ENCODE measurements at places on chromosomes 1 and 21.

GRCh38 chr1:30372792-30373433 lies 350.5 kb downstream of the MATN1 start:
- no peak for DNase-seq

DNA sequence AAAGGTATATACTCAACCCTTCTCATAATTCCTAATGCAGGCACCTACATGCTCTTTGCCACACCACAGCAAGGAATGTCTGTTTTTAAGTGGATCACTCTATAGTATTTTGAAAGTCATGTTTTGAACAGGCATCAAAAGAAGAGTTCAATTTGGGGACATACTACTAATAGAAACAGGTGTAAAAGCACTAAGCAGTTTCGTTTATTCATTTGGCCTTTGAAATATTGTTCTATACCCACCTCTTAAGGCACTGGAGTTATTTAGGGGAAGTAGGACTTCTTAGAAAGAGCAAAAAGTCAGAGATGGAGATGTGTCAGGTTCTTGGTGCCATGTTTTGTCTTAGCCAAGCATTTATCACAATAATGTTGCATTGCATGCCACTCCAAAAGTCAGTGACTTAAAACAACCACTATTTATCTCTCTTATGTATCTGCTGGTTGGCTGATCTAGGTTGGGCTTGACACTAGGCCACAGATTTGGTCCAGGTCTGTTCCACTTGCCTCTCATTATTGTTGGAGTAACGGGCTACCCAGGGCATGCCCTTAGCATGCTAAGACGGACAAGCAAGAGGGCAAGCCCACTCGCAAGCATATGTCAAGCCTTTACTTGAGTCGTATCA lies 107.5 kb downstream of the RGL1 start:
- no peak for DNase-seq

- DNase-seq, result no peak
These were observed 187.4 kb upstream of the ATP1B1 start for GRCh38 chr1:168918860-168919741.

GRCh38 chr1:89310505-89310904 lies 37.8 kb upstream of the GBP5 start:
- DNase-seq, result no peak

DNA sequence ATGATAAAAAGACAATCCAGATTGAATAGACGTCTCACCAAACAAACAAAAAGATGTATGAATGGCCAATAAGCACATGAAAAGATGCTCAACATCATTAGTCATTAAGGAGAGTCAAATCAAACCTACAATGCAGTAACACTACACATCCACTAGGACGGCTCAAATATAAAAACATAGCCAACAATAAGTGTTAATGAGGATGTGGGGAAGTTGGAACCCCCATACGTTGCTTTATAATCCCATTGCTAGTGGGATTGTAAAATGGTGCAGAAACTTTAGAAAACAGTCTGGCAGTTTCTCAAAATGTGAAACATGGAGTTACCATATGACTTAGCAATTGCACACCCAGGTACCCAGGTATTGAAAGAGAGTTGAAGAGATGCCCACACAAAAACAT lies 14.7 kb upstream of the IL24 start:
- DNase-seq, result no peak

DNA sequence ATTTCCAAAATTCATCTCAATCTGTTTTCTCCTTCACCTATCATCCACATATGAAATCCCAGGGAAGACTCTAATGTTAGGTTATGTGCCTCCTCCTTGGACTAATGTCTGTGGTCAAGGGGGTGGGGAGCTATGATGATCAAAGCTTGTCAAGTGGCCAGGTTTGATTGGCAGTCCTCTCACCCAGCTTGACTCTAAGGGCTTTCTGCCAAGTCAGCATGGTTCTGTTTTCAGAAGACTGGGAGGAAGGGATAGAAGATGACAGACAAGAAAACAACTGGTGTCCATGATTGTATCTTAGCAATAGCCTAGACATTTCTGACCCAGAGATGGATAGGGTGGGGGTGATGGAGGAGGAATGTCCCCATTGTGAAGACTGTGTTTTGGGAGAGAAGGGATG lies 9.1 kb upstream of the THEM5 start:
- DNase-seq, result no peak

DNA sequence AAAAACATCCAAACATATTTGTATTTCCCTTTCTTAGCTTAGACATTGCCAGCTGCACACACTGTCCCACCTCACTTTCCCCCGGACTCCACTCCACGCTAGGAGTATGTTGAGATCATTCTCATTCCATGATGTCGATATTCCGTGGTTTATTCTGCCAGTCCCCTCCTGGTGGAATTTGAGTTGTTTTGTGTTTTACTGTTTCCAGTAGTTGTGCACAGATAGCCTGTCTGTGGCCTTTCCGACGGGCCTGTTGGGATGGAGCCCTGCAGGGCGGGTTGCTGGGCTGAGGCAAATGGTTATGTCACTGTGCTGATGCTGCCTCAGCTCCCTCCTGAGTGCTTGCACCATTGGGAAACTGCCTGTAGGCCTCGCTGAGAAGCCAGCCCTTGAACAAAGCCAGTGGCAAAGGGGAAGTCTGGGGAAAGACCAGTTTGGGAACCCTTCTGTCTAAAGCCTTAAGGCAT lies 12.8 kb downstream of the TRAPPC10 start:
- no peak for DNase-seq

- DNase-seq, result no peak
These were observed 106.2 kb upstream of the DPT start for GRCh38 chr1:168835176-168835575.

DNA sequence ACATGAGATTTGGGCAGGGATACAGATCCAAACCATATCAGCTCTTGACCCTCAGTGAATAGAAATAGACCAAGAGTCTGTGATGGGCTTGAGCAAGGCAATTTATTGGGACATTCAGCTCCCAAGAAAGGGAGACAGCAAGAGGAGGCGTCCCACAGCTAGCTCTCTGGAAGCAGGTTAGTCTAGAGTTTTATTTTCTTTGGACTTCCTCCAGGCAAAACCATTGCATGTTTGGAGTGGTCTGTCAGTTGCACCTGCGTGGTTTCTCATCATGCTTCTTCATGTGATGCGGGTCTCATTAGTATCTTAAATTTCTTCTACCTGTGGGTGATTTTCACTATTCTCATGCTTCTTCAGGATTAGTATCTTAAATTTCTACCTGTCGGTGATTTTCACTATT lies 1530.6 kb downstream of the PLA2G4A start:
- DNase-seq, result no peak

DNA sequence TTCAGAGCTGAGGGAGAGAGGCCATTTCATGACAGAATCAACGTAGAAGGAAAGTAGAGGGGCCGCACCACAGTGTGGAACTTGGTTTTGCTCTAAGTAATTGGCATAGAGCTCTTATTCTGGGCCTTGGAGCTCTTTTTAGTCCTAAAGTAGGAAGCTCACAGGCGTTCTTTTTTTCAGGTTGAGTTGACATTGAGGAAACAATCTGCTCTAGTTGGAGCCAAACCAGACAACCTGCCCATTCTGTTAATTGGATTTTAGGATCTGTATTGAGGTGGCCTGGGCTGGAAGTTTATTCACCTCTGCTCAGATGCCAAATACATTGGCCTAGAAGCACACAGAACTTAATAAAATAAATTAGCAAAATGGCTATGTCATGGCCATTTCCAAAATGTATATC lies 1093.9 kb downstream of the ADGRL2 start:
- no peak for DNase-seq

DNA sequence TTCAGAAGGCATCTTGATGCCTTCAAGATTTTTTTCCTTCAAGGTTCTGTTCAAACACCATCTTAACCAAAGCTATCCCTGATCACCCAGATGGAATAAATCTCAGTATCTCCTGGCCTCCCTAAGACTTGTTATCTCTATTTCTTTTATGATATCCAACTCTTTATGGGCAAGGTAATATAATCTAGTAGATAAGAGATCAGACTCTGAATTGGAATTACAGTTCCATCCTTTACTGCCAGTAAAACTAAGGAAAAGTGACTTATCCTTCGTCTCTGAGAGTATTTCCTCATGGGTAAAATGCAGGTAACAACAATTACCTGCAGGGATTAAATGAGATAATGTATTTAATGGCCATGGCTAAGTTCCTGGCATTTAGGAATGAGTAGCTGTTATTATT lies 445.0 kb upstream of the DAB1 start:
- no peak for DNase-seq

GRCh38 chr21:32496568-32496967 lies 84.1 kb downstream of the EVA1C start:
- DNase-seq, result no peak

- no peak for DNase-seq
These were observed 172.8 kb downstream of the PTGER3 start for GRCh38 chr1:70874818-70875217.

GRCh38 chr1:114219172-114219868 lies 65.7 kb upstream of the SYT6 start:
- DNase-seq, result no peak

DNA sequence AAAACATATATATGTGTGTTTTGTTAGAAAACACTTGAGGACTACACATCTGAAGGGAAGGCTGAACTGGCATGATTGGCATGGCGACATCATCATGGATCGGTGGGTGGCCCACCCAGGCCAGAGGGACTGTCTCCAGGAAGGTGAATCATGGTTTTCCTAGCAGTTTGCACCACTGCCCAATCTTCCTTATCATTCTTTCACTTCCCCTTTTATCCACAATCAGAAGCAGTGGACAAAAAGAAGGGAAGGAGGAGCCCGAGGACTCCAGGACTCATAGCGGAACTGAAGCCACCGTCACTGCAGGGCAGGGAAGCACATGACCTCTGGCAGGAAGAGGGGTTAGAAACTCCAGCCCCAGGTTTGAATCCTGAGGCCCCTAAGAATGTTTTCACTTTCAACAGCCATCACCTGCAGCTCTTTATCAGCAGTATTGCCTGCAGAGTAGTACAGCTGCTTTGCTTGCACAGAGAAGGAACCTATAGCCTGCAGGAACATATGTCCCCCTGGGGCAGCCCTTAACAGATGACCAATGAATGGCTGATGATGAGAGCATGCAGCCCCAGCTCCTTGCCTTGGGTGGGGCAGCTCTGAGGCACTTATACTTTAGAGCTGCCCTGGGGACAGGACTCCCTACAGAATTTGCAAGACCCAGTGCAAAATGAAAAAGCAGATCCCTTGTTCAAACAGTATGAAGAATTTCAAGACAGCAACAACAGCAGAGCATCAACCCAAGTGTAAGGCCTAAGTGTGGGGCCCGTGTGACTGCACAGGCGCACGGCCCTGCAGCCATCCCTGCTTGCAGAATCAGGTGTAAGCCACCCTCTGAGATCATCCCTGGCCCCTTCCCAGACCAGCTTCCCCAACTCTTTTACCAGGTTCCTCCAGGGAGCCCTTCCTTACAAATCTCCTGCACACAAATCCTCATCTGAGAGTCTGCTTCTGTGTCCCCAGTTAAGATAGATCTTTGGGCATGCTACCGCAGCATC lies 241.8 kb upstream of the IRF2BP2 start:
- no peak for DNase-seq

DNA sequence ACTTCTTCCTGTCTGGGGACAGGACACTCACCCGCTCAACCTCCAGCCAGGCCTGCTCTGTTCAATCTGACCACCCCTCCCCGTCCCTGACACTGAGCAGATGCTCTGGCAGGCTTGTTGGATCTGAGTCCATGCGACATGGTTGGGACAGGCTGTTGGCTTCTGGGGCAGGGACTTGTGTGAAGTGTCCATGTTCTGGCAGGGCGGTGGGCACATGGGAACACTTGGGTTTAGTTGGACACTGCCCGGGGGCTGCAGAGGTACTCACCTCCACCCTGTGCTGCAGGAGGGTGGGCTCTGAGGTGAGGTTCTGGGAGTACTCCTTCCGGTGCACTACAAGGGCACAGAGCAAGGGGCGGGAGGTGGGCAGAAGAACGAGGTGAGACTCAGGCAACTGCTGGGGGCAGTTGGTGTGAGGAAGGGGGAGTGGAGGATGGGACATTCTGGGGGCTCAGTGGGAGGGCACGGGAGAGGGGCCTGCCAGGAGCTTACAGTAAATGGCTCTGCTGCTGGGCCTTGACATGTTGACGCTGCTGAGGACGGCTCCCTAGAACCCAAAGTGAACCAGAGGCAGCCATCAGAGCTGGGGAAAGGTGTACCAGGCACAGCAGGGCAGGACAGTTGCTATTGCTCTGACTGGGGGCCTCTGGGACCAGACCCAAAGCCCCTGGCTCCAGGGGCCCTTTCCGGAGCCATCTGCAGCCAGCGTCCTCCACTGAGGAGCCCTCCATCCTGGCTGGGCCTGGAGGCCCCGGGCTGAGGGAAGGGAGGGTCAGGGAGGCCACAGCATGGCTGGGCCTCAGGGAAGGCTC lies 2.3 kb downstream of the EPS8L3 start:
- no peak for DNase-seq

DNA sequence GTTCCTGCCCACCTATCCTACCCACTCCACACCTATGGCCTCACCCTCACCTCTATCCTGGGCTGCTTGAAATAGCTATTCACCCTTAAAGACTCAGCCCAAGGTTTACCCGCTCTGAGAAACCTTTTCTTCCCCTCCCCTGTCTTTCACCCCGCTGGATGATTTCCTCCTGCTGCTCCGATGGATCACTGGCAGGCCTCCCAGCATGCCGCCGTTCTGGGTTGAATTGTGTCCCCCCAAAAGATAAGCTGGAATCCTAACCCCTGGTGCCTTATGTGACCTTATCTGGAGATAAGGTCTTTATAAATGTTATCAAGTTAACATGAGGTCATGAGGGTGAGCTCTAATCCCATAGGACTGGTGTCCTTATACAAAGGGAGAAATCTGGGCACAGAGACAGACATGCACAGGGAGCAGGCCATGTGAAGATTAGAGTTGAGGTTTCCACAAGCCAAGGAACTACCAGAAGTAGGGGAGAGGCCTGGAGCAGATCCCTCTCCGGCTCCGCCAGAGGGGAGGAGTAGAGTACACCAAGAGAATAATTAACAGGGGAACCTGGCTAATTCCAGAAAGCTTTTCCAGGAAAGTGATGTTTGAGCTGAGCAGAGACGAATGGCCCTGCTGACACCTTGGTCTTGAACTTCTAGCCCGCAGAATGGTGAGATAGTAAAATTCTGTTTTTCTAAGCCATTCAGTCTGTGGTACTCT lies 110.0 kb upstream of the SERBP1 start:
- no peak for DNase-seq

DNA sequence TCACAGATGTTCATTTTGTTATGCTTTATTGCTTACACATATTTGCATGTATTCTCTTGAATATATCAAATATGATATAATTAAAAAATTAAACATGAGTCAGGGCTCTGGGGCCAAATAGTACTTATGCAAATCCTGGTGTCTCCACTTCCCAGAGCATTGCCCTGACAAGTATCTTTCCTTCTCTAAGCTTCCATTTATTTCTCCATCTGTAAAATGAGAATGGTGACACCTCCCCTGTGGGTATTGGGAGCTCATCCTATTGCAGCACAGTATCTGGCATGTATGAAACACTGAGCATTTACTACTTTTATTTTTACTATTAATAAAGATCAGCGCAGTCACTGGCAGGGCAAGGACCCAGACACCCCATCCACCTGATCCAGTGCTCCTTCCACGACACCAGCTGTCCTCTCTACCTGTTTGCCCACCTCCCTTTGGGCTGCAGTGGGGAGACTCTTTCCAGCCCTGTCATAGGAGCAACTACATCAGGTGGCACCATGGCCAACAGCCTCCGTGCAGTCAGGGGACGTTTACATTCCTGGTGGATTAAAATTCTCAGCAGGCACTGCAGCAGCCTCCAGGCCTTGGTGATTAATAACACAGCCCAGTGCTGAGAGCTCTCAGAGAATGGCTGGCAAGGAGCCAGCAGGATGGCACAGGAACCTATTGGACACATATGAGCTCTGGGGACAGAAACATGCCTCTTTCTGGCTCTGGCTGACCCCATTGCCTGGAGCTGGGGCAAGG lies 113.0 kb downstream of the DMRTB1 start:
- DNase-seq, result no peak

- no peak for DNase-seq
These were observed 6.5 kb upstream of the RALGPS2 start for GRCh38 chr1:178718520-178718919.

GRCh38 chr1:145962157-145963102 lies 1.9 kb downstream of the ANKRD34A start:
- DNase-seq, result no peak
